ENCODE measurements at places on chromosomes 1 and 21.

DNA sequence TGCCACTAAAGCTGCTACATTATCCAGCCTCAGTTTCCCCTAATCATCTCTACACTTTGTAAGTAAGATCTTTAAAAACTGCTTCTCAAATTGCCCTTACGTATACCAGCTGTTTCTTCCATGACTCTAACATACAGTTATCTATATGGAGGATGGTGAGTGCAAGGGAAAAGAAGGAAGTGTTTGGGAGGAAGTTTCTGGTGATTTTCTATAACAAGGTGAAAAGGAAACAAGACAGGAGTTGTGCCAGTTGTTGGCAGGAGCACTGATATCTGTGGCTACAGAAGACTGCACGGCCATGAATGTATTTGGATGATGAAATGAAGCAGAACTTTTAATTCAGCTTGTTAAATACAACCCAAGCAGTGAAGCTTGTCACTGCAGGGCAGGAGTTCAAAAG, 32.3 kb upstream of the NHLH2 start:
- no peak for DNase-seq

- no peak for DNase-seq
Measured at GRCh38 chr1:11940260-11940921, 5.9 kb downstream of the PLOD1 start.

DNA sequence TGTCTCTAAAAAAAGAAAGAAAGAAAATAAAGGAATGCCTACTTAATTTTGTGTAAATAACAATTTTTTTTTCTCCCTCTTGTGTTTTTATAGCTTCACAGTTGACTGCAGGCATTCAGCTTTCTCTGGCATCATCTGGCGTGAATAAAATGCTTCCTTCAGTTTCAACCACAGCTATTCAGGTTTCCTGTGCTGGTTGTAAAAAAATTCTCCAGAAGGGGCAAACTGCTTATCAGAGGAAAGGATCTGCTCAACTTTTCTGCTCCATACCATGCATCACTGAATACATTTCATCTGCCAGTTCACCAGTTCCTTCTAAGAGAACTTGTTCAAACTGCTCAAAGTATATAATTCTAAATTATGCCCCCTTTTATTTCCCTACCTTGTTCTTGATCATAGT, 18.0 kb downstream of the ZMYM1 start:
- no peak for DNase-seq

GRCh38 chr1:47333922-47334764, 553 bp downstream of the CMPK1 start:
- DNase-seq, result peak; percentile 90

- no peak for DNase-seq
Measured at GRCh38 chr1:214549604-214550003, 1.8 kb downstream of the PTPN14 start.

GRCh38 chr1:207752456-207752998, 673 bp downstream of the CD46 start:
- peak; percentile 79 for DNase-seq

DNA sequence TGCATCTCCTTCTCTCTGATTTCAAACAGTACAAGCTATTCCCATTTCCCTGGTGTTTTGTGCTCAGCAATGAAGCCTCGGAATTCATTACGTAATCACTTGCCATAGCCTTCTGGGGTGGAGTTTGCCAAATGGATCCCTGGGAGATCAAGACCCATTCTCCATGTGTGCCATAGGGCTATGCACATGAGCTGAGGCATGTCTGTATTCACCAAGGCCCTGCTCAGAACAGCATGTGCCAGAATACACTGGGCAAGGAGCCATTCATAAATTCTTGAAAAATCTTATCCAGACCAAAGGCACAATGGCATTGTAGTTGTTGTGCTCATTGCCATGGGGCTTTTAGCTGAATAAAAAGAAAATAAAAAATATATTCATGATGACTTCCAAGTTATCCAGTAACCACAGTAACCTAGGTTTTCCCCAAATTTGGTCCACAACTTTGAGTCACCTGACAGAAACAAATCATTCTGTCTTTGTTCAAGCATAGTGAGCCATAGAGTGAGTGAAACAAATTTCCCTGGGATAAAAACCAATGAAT, 53.0 kb downstream of the CRB1 start:
- no peak for DNase-seq

- no peak for DNase-seq
Measured at GRCh38 chr21:23003951-23004350, 2005.7 kb downstream of the NCAM2 start.

- DNase-seq, result no peak
Measured at GRCh38 chr1:165542647-165543046, 1.2 kb upstream of the LRRC52 start.

- DNase-seq, result no peak
Measured at GRCh38 chr1:20172033-20172590, 13.8 kb upstream of the UBXN10 start.

DNA sequence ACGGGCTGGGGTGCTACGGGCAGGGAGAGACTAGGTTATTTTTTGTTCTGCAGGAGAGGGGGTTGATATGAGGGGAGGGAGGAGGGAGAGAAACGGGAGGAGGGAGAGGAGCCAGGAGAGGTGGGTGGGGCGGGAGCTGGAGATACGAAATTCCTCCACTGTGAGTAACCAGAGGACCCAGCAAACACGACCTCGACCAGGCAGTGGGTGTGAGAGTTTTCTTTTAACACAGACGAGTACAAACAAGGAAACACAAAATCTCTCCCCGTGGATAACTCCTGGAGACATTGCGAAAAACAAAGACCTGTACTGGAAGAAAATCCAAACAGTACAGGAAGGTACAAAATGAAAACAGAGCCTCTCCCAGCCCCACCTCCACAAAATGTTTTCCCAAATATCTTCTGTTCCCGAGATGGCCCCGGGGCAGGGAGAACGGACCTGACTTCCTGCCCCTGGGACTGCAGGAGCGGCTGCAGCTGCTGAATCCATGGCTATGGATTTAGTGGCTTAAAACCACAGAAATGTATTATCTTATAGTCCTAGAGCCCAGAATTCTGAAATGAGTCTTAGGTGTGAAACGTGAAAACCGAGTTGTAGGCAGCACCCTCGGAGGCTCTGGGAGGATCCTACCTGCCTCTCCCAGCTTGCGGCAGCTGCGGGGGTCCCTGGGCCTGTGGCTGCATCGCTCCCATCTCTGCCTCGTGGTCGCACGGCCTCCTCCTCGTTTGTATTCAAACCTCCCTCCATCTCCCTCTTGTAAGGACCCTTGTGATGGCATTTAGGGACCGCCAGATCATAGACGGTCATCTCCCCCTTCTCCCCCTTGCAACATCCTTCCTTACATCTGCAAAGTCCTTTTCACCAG, 82.2 kb downstream of the RIPK4 start:
- peak; percentile 45 for DNase-seq

DNA sequence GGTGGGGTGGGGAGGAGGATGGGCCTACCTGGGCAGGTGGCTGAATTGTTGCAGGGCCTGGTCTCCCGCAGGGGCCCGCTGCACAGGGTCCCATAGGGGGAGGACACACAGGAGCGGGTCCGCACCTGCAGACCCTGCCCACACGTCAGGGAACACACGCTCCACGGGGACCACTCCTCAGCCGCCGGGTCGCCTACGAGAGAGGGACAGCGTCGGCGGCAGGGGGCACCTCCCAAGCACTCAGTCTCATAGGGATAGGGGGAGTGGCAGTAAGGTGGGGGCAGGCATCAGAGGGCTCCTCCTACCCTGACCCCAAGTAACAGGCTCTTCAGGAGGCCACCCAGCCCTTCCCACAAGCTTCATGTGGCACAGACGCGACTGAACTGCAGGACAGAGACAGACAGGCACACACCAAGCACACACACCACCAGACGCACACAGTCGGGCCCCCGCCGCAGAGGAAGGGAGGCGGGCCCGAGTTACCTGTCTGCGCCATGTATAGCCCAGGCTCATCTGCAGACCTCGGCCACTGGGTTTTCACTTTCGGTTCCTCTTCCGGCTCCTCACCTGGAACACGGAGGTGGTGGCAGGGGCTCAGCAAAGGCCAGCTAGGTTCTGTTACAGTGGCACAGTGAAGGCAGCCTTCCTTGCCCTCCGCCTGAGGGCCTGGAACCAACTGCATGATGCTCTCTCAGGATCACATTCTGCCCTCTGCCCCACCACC, 19.8 kb downstream of the ADGRB2 start:
- peak; percentile 81 for DNase-seq

GRCh38 chr1:85707267-85707989, 805 bp downstream of the ZNHIT6 start:
- no peak for DNase-seq

DNA sequence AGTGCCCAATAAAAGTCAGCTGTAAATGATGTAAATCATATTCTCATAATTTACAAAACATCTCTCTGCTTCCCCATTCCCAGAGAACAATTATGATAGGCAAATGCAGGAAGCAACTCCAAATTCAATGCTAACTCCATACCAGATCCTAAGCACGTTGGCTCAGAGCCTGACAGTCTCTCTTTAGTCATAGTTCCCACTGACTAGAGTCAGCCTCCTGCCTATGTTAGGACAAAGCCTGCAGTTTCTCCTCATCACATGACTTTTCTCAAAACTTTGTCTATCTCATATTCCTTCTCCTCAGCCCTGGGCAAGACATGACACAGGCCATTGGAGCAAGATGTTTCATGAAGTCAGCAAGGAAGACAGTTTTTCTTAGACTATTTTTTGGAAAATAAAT, 101.5 kb upstream of the COL24A1 start:
- no peak for DNase-seq

DNA sequence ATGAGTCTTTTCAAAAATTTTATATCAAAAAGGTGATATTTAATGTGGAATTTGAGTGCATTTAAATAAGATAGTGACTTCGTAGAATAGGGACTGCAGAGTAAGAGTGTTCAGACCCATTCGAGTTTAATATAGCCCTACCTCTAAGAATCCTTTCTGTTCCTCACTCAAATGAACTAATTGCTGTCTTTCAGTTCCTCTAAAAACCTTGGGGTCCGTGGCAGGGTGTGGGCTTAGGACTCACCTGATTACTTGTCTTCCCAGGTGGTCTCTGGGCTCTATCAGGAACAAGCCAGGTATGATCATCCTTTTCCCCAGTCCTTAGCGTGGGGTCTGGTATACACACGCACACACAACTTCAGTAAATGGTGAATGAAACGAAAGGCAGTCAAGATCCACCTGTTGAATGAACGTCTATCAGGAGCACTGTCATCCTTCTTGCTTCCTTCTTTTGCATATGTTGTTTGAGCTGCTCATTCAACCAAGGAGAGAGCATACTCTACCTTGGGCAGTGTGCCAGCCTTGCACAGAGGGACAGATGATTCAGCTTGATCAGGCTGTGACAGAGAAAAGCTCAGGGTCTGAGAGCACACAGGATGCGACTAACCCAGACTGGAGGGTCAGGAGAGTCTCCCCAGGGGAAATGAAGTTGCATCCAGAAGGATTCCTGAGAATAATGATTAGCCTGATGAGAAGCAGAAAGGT, 1.2 kb upstream of the RNF11 start:
- DNase-seq, result peak; percentile 68

- DNase-seq, result no peak
Measured at GRCh38 chr1:99264201-99265021, at the start of gene PLPPR4. Gene PLPPR4 (plus strand): TSS chr1:99264492. CDS start chr1:99264594, 102 bp downstream.

- peak; percentile 71 for DNase-seq
Measured at GRCh38 chr1:55257958-55258357, 42.8 kb upstream of the USP24 start.

DNA sequence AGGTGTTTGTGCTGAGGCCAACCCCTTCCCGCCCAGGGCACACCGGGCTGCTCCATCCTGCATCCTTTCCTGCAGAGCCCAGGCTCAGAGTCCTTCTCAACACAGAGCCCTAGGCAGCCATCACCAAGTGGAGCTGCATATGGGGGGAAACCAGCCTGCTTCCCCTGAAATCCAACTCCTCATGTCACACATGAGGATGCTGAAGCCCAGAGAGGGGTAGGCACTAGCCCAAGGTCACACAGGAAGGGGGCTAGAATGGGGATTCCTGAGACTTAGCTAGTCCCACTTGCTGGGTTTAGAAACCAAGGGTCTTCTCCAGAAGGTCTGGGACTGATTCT, 5.5 kb upstream of the TNFRSF1B start:
- DNase-seq, result no peak

DNA sequence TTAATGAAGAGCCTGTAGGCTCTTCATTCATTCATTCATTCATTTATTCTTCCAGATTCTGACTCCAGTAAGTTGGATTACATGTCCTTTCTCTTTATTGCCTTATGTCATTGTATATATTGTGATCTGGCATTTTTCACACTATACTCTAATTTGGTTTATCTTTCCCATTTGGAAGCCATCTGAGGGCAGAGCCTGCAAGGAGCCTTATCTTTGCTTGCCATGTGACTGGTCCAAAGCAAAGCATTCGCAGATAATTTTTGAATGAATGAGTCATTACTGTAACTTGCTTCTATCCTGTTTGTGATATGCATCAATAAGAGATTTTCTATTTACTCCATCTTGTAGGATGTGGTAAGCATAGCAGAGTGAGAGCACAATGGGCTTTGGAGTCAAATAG, 108.4 kb upstream of the DAB1 start:
- no peak for DNase-seq

GRCh38 chr1:27438621-27439061, 46.2 kb downstream of the GPR3 start:
- no peak for DNase-seq

GRCh38 chr1:39632682-39633417, 6.6 kb downstream of the HEYL start:
- DNase-seq, result no peak

GRCh38 chr1:239550178-239550577, 163.8 kb downstream of the CHRM3 start:
- no peak for DNase-seq

- DNase-seq, result no peak
Measured at GRCh38 chr1:224163311-224163710, 19.7 kb upstream of the DEGS1 start.

DNA sequence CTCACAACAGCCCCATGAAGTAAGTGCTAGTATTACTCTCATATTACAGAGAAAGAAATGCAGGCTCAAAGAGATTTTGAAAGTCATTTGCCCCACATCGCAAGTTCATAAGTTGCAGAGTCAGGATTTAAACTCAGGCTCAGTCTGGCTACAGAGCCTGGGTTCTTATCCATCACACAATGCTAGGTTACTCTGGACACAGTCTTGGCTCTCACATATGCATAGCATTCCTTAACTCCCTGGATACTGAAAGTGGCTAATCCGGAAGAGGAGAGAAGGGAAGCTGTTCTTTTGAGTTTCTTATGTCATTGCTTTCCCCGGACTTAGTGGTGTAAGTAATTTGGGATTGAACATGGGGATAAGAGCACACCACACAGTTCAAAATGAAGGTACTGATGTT, 357.4 kb upstream of the PLXNA2 start:
- no peak for DNase-seq

GRCh38 chr1:84300501-84300900, 1.0 kb upstream of the SAMD13 start:
- DNase-seq, result no peak

DNA sequence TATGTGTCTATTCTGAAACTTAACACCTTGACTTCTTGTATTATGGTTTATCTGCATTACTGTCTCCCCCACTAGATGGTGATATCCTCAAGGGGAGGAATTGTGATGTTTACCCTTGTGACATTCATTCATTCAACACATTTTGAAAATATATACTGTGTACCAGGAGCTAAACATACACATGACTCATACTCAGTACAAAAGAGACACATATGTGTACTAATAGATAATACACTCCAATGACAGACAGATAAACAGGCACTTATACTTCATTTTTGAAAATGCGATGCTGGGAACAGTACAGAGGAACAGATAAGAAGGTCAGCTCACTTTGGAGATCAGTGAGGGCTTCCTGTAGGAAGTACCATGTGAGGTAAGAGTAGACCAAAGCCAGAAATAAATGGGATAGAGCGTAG, 8.9 kb upstream of the RAB3GAP2 start:
- DNase-seq, result no peak

All from Peyer's patch (tissue), 4 donors.